ENCODE measurements at places on chromosomes 12 and 14. TPM values are rescaled to one million over a fixed set of nuclear protein-coding genes. Genes with fewer than 3 reads are reported as not detected.

DNA sequence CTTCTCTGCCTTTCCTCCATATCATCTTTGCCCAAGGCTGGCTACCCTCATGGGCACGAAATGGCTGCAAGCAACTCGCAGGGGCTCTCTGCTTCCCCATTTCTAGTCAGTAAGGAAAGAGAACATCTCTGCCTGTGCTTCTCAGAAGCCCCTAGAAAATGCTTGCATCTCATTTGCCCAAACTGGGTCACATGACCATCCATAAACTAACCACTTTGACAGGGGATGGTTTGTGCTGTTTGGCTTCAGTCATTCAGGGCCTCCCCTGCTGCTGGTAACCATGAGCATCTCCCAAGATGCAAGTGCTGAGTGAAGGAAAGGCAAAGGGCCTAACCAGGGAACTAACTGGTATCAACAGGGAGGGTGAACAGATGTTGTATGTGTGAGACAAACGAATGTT lies 91.1 kb downstream of the CCDC60 start:
- no peak for DNase-seq

GRCh38 chr14:70416725-70417349 lies at the start of gene SYNJ2BP:
TSS of gene SYNJ2BP (minus strand) at chr14:70417090. CDS start at chr14:70416963, 127 bp downstream.
- DNase-seq: no peak

DNA sequence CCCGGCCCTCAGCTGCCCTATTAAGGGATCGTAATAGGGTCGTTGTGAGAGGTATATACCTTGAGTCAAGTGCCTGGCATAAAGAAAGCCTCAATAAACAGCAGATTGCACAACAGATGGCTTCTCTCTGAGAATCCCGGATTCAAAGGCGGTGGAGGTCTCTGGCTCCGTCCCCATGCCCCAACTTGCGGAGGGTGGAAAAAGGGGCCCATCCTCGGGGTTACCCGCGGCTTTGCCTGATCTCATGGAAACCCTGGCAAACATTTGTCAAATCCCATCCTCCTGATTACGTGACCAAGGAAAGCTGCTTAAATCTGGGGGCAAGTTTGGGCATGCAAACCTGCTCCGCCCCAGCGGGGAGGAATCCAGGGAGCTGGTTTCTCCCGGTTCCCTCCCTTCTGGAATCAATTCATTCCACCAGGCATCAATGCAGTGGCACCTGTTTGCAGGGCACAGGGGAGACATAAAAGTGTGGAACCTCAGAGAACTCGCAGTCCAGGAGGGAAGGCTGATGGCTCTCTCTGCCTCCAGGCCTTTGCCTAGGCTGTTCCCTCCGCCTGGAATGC lies 12.3 kb downstream of the TRPV4 start:
- no peak for DNase-seq

NOS1 gene
- 0.10 TPM for total RNA-seq

DNA sequence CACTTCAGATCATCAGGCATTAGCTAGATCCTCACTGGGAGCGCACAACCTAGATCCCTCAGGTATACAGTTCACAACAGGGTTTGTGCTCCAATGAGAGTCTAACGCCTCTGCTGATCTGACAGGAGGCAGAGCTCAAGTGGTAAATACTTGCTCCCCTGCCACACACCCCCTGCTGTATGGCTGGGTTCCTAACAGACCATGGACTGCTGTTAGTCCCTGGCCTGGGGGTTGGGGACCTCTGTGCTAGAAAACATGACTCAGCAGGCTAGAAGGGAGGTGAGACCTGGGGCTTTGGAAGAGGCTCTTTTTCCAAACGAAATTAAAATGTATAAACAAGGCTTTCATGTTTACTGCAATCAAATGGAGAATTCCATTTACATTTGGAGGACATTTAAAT lies 691.1 kb downstream of the FLRT2 start:
- no peak for DNase-seq

CYP46A1 gene
- total RNA-seq: 3.1 TPM

C14orf180 gene
- 25.5 TPM for total RNA-seq

- DNase-seq: peak; percentile 62
Measured at GRCh38 chr14:95301527-95302187, 18.1 kb downstream of the CLMN start.

DNA sequence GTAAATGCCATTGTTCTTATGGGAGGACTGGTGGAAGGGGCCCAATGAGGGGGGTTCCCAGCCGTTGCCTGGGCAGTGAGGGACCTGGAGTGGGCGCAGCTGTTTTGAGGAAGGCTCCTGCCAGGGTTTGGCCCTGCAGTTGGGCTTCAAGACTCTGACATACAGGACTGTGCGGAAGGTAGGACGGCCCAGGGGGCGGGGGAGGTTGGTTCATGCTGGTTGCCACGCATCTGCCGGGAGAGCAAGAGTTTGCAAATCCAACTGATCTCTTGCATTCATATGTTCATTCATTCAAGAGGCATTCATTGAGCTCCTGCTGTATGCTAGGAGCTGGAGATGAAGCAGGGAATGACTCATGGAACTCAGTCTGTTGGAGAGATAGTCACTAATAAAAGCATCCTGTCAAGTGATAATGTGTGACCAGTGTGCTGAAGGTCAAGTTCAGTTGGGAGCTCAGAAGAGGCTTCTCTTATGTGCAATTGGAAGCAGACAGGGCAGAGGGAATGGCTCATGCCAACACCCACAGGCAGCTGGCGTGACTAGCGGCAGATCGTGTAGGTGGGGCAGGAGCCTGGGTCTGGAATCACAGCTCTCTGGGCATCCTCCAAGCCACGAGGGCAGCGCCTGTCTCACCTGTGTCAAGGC lies 7.8 kb downstream of the SH2B3 start:
- no peak for DNase-seq

GRCh38 chr12:124939079-124939420 lies 24.6 kb upstream of the UBC start:
- no peak for DNase-seq

HCAR1 gene
- total RNA-seq: 6.1 TPM

SERPINA3 gene
- 139 TPM for total RNA-seq

DNA sequence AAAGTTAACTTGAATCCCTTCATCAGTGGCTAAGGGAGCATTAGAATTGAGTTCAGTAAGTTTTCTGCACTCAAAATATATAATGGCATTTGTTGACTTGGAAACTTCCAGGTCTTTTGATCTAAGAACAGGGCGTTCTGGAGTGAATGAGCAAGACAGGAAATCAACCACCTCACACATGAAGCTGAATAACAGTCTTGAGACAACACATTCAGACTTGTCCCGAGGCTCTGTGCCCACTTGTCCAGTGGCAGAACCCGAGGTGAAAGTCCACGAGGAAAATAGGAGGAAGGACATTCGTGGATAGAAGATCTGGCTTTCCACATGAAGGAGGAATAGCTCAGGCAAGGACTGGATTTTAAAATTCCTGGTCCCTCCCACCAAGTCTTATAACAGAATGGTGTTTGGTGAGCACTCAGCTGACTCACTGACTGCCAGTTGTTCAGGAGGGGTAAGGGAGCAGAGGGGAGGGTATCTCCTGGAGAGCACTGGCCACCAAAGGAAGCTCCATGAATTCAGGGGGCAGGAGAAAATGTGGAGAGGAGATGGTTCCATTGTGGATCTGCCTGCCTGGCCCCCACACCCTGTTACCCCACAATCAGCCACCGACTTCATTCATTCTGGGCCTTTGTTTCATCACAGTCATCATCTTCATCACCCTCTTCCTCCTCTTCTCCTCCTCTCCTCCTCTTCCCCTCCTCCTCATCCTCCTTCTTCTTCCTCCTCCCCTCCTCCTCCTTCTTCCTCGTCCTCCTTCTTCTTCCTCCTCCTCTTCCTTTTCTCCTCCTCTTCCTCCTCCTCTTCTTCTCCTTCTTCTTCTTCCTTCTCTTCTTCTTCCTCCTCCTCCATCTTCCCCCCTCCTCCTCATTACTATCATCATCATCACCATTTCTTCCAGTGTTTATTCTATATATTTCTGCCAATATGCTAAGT lies 620.1 kb downstream of the MED13L start:
- DNase-seq: no peak

- DNase-seq: no peak
Measured at GRCh38 chr12:57229046-57229633, 371 bp upstream of the SHMT2 start.

GRCh38 chr12:101925361-101925760 lies 48.0 kb downstream of the DRAM1 start:
- no peak for DNase-seq

DNA sequence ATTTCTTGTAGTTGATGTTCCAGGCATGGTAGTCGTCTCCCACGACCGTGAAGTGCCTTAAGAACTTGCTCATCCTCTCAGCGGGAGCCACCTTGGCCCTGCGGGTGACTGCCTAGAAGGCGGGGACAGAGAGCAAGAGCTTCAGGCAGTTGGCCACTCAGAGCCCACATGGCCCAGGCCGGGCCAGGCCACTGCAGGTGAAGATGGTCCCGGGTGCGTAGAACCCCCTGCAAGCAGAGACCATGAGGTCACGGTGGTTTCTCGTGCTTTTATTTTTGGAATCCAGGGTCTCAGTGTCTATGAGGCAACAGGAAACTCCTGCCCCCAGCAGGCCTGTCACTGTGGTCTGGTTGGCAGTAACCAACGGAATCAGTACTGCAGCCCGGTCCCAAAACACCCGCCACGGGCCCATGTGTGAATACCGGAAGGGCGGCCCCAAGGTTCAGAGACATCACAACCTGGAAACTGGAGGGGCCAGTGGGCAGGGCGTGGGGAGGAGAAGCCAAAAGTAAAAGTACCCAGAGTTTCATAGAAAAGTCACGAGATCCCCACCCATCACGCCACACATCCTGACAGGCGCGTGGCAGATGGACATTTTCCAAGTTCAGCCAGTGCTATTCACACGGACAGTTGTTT lies 27.5 kb downstream of the HVCN1 start:
- no peak for DNase-seq

DNA sequence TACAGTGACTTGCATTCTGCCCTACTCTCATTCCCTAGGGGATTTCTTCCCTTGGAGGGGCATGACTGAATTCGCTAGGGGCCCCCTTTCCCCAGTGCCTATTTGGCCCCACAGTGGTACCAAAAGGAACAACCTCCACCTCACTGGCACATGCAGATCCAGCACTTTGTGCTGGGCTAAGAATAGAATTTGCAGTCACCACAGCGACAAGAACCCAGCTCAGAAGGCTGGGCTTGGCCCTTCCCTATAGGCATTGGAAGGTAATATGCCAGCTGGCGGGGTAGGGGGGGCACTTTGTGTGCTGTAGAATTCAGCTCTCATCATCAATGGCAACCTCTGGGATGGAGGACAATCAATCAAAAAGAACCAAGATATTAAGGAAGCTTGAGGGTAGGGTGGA lies 13.9 kb downstream of the BAZ2A start:
- no peak for DNase-seq

CARMIL3 gene
- total RNA-seq: 0.61 TPM
